Osteoblast (primary cell): ENCODE measurements at places on chromosomes 1 and 21. TPM values are rescaled to one million over a fixed set of nuclear protein-coding genes. Genes with fewer than 3 reads are reported as not detected.

- DNase-seq: peak; percentile 9
These were observed 13.1 kb downstream of the ECE1 start for GRCh38 chr1:21277180-21277579.

- DNase-seq: no peak
These were observed 31.1 kb downstream of the CASZ1 start for GRCh38 chr1:10765304-10765703.

Gene CCDC24
- 2.4 and 2.9 TPM in 2 replicates for total RNA-seq

Gene UMODL1
- under 0.01 TPM in 1 of 2 replicates, not detected in the other for total RNA-seq

- no peak for DNase-seq
These were observed 107.1 kb upstream of the PAXBP1 start for GRCh38 chr21:32878661-32879060.

- DNase-seq: no peak
These were observed 330.6 kb downstream of the RPS6KC1 start for GRCh38 chr1:213381572-213382084.

Gene MTARC1
- 2.9 TPM in 2 replicates for total RNA-seq

Gene TDRD10
- not detected in 2 replicates for total RNA-seq

Gene KIAA0040
- total RNA-seq: 0.59 and 1.1 TPM in 2 replicates

GRCh38 chr1:17866740-17867029, 111.6 kb downstream of the ACTL8 start:
- no peak for DNase-seq

GRCh38 chr1:32871364-32872191, 866 bp upstream of the FNDC5 start:
- peak; percentile 85 for DNase-seq

DNA sequence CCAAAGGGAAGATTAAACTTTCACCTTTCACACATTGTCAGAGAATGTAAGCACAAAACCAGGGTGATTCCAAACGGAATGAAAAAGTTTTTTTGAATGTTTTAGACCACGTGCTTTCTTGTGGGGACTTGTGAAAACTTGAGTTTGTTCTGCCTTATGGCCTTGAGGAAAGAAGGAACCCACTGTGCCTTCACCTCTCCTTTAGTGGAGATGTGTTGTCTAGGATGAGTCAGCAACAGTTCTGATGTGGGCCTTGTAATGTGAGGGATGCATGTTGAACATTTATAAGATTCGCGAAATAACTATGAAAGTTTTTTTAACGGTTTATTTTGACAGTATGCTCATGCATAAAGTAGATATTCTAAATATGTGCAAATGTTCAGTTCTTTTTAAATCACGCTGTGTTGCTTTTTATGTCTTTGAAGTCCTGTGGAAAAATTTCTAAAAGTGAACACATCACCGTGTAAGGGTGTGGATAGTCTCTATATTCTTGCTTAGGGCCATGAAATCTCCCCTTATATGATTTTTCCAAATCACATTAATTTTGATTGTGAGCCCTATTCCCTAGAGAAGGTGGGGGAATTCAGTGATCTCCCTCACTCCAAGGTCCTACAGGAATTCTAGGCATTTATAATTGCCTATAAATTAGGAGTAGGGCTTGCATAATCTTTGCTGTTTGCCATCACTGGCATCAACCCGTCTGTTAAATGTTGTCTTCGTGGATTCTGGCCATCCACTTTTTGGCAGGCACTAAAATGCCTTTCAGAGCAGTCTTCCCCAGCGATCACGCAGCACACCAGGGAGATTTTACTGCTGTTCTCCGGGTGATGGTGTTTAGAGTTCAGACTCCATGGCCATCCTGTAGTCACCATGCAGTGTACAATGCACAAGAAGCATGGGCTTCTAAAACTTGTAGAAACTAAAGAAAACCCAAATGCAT, 47.4 kb downstream of the PLA2G4A start:
- no peak for DNase-seq

Gene PTPRC
- under 0.01 and 1.1 TPM in 2 replicates for total RNA-seq

Gene SH2D1B
- not detected in 2 replicates for total RNA-seq

DNA sequence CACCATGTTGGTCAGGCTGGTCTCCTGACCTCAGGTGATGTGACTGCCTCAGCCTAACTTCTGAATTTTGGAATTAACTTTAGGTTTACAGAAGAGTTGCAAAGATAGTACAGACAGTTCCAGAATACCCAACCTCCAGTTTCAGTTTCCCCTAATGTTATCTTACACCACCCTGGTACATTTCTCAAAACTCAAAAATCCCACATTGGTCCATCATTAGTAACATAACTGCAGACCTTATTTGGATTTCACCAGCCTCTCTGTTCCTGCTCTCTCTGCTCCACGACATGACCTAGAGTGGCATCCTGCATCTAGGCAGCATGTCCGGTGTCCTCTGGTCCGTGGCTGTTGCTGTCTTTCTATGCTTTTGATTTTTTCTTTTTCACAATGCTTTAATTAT, 5.0 kb upstream of the ZC3H12A start:
- DNase-seq: no peak

DNA sequence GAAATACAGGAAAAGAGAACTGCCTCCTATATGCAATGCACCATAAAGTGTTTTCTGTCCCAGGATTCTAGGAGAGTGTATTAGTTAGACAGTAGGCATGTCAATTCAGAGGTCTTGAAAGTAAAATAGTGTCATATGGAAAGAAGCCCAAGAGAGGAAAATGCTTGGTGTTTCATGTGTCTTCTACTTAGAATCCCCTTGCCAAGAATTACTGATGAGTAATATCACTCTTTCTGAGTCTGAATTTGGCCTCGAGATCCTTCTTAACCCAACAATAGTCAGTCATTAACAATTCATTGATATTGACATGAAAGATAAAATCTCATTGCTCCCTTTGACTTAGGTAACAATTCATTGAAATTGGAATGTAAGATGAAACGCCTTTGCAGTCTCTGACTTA, 972.2 kb downstream of the TTLL7 start:
- DNase-seq: no peak

GRCh38 chr1:244150665-244151064, 99.6 kb downstream of the ZBTB18 start:
- DNase-seq: no peak

- no peak for DNase-seq
These were observed 34.3 kb downstream of the ECE1 start for GRCh38 chr1:21255943-21256320.

Gene PDZK1
- total RNA-seq: 0.29 and 0.36 TPM in 2 replicates

DNA sequence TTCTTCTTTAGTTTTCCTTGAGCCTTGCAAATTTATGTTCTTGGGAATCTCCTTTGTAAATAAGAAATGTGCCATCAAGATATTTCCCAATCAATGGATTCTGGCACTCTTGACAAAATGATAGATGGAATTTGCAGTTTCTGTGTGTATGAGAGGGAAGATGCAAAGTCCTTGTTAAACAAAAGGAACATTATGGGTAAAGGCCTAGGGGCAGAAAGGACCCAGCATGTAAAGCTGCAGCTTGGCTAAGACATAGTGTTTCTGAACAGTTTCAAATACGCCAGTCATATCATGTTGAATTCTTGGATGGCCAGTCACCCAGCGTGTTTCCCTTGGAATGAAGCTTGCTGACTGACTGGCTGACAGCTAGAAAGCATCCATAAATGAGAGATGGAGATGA, 210.8 kb downstream of the NFIA start:
- DNase-seq: no peak

DNA sequence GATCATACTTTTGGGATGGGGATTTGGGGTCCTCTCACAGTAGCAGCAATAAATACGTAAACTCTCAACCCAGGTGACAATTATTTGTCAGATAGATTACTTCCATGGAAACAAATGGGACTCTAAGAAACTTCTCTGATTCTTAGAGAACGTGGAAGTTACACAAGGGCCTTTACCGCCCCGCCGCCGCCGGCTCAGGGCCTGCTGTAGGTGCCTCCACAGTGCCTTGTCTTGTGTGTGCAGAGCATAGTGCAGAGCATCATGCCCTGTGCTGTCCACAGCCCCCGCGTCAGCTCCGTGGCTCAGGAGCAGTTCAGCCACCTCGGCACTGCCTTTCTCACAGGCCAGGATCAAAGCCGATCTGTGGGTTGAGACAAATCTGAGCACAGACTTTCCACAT, 11.0 kb downstream of the ANKRD35 start:
- no peak for DNase-seq

GRCh38 chr1:57858740-57859139, 434.9 kb upstream of the DAB1 start:
- DNase-seq: no peak

DNA sequence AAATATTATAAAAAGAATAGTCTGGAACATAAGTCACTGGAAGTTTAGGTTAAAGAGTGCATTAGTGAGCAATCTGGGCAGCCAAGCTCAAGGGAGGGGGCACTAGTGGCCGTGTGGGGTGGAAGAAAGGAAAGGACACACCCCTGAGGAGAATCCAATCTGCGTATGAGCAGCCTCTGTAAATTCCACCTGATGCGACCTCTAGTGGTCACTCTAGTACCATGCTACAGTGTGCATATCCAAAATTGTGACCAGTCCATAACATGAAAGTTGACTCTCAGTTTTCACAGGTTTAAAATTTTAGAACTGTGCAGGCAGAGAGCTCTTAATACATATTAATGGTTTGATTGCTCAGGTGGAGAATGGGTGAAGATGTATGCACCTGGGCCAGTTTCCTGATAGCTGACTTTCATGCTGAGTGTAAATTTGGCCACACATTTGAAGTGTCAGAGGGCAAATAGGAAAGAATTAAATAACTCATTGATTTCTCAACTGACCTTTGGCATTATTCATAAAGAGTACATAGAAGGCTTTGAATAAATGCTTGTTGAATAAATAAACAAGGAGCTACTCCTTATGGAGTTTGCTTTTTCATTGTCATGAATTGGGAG, 105.9 kb upstream of the C21orf91 start:
- peak; percentile 71 for DNase-seq

DNA sequence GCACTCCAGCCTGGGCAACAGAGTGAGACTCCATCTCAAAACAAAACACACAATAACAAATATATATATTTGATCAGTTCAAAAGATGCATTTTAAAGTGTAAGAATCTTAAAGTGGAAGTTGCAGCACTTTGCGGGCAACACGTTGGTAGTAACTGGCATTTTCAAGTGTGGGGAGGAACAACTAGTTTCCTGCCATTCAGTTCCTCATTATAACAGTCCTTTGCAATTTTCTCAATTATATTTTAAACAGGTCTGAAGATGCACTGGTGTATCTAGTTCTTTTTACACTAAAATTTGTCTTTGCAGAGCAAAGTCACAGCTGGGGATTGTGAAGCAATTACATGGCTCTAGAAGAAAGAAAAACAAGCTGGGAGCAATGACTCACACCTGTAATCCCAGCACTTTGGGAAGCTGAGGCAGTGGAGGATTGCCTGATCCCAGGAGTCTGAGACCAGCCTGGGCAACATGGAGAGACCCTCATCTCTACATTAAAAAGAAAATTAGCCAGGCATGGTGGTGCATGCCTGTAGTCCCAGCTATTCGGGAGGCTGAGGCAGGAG, 25.3 kb downstream of the RRAGC start:
- DNase-seq: no peak

Gene DHRS3
- 161 and 172 TPM in 2 replicates for total RNA-seq

- DNase-seq: no peak
These were observed 12.5 kb downstream of the C1orf21 start for GRCh38 chr1:184399192-184399847.

Gene TACSTD2
- total RNA-seq: under 0.01 and 0.29 TPM in 2 replicates

Gene KRTAP7-1
- total RNA-seq: not detected in 2 replicates
